ENCODE measurements at places on chromosomes 6 and 20.

DNA sequence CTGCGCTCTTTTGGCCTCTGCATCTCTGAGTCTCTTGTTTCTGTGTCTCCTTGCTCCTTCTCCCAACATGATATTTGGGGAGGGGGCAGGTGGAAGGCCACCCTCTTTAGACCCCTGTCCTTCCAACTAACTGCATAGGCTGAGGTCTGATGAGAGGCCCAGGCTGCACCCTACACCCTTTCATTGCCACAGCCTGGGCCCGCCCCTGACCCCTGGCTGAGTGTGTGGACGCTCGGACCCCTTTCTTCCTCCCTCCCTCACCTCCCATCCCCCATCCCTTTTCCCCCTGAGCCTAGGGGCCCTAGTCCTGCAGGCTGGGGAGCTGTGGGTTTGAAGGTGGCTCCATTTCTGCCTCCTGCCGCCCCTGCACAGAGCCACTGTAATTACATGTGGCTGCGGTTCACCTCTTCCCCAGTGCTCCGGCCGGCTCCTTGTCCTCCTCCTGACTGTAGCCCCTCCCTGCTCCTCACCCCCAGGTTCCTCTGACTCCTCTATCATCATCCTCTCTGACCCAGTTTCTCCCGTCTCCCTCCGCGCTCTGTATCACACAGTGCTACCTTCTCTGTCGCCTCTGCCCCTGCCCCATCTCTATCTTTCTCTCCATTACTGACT, 6.8 kb downstream of the MDFI start:
- peak; percentile 43 for DNase-seq

DNA sequence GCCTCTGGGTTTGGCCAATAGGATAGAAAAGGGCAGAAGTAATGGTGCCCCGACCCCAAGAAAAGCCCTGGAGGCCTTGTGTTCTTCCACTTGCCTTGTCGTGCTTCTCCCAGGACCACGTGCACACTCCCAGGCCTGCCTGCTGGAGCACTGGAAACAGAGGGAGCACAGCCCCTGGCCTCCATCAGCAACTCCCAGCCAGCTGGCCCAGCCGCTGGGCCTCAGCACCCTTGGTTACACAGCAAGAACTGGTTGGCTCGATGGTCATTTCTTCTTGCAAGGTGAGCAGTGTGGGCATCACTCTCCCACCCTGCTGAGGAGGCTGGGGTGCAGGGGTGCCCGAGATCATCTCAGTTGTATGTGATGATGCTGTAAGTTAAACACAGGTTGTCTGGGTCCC, 69.2 kb upstream of the CST7 start:
- no peak for DNase-seq

DNA sequence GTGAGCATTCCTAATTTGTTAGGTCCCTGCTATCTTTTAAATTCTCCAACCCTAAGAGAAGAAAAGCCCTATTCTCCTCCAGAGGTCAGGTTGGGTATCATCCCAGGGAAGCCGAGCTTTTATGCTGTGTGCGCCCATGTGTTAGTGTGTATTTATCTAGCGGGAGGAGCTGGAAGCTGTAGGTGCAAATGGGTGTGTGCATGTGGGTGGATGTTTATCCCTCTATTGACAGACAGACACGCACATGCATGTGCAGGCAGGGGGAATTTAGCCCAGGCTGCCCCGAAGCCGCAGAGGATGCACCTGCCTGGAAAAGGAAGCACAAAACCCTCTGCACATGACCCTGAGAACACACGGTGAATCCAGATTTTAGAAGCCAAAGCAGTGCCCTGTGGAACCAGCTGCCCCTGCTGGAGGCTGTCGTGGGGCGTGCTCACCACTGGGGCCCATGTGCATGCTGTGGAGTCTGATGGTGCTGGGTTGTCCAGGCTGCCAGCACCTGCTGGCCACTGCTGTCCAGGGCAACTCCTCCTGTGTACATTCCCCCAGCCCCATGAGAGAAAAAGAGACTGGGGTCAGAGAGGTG, 397.5 kb downstream of the TAF4 start:
- no peak for DNase-seq

DNA sequence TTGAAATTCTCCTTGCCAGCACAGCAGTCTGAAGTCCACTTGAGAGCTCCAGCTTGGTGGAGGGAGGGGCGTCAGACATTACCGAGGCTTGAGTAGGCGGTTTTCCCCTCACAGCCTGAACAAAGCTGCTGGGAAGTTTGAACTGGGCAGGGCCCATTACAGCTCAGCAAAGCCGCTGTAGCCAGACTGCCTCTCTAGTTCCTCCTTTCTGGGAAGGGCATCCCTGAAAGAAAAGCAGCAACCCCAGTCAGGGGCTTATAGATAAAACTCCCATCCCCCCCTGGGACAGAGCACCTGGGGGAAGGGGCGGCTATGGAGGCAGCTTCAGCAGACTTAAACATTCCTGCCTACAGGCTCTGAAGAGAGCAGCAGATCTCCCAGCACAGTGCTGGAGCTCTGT, 325.3 kb downstream of the GJA1 start:
- peak; percentile 33 for DNase-seq

- DNase-seq = no peak
These were observed 117.8 kb downstream of the FOXA2 start for GRCh38 chr20:22466447-22467171.

DNA sequence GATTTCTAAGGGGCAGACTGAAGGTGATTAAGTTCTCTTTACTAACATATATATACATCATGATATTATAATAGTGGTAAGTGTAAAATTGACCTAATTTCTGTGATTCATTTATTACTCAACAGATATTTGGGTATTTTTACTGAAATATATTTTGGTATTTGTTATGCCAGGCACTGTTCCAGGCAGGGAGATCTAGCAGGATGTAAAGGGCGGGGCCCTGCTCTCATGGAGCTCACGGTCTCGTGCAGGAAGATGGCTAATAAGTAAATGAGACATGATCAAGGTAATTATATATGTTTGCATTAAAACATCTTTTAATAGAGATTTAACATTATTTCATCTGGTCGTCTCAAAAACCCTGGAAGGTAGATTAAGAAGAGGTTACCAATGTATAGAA, 27.7 kb downstream of the FAM50B start:
- DNase-seq = no peak

- DNase-seq = peak; percentile 77
These were observed 58.5 kb downstream of the SUN5 start for GRCh38 chr20:32945710-32946221.

GRCh38 chr20:37319151-37319671, 26.7 kb upstream of the SRC start:
- DNase-seq = peak; percentile 72

DNA sequence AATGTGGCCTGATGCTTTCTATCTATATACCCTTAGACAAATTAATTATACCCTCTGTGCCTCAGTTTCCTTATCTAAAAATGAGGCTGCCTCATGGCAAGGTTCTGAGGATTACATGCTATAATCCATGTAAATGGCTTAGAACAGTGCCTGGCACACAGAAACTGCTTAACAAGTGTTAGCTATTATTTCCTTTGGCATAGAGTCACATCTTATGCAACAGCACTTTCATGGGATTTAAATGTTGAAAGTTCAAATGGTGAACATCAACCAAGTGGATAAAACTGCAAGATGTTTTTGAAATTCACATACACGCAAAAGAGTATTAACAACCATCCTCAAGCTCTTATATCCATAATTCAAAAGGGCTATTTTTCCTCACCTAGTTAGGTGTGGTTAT, 202.8 kb upstream of the JAG1 start:
- no peak for DNase-seq

GRCh38 chr6:2911171-2911570, 8.1 kb upstream of the SERPINB9 start:
- no peak for DNase-seq

GRCh38 chr6:168902075-168902474, 351.6 kb downstream of the THBS2 start:
- no peak for DNase-seq

DNA sequence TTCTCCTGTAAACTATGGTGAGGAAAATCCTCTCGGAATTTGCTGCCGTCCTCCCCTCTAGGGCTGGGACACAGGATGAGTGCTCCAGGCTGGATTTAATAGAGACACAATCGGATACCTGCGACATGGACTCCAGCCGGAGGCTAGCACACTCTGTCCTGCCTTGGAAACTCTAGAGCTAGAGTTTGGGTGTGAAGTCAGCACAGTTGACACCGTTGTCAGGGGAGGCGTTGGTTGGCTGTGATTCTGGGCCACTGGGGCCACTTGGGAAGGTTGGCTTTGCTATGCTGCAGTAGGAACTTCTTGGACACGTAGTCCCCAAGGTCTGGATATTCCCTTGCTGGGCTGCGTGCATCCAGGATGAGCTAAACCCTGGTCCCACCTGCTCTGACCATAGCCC, 169.4 kb downstream of the NRN1 start:
- DNase-seq = no peak

- no peak for DNase-seq
These were observed 860 bp downstream of the DEFB124 start for GRCh38 chr20:31474097-31474436.

GRCh38 chr20:36391456-36391855, 85.3 kb downstream of the DLGAP4 start:
- DNase-seq = peak; percentile 59

GRCh38 chr6:43521836-43522235, 4.9 kb downstream of the POLR1C start:
- DNase-seq = no peak

DNA sequence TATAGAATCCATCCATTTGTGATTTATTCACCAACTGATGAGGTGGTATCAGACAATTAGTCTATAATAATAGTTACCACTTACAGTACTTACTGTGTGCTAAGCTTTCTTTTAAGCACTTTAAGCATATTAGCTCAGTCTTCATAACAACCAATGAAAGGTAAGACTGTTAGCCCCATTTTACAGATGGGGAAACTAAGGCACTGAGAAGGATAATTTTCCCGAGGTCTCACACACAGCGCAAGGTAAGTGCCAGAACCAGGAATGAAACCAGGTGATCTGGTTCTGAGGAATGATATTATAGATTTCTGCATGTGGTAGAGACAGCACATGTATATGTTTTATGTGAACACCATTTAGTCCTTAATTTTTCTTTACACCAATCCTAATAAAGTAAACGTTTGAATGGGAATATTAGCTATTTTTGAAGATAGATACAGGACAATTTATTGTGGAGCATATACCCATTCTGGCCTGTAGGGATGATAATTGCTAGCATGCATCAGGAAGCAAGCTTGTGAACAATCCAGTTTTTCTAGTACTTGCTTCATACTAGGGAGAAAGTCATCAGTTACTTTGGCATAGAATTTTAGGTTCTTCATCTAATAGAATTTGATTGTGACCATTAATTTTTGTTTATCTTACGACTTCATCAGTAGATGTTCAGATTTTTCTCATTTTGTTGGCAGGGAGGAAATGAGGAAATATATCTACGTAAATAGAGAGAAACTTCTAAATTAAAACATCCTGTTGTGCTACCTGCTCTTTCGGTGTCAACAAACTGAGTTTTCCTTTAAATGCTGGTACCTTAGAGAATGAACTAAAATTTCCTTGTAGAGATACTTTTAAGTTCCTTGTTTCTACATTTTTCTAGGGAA, 3.0 kb downstream of the YWHAB start:
- no peak for DNase-seq

DNA sequence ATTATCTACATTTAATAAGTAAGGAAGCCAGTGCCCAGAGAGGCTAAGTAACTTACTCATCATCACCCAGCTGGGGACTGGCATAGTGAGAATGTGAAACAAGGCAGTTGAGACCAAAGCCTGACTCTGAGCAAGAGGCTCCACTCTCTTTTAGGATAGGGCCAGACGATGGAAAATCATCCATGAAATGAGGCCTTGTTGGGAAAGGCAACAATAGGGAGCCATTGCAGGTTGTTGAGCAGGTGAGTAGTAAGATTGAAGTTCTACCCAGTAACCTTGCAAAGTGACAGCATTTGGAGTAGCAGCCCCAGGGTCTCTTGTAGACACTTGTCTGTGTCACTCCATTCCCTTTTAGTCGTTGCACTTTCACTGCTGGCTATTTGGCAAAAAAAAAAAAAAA, 2.5 kb upstream of the CPNE5 start:
- DNase-seq = no peak

GRCh38 chr6:120493505-120493904, 840.8 kb downstream of the TBC1D32 start:
- DNase-seq = no peak

DNA sequence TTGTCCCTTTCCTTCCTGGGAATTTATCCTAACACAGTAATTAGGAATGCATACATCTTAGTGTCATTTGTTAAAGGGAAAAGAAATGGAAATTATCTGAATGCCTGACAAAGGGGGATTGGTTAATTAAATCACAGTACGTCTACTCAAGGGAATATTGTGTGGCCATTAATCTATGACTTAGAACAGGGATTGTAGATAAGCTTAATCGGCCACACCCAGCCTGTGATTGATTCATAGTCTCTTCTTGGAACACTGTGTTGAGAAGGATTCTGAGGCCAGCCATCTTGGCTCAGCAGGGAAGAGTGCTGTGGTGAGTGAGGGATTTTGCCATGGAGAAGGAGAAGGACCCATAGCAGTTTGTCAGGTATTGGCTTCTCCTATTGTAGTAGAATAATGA, 50.5 kb downstream of the CTNNBL1 start:
- no peak for DNase-seq

DNA sequence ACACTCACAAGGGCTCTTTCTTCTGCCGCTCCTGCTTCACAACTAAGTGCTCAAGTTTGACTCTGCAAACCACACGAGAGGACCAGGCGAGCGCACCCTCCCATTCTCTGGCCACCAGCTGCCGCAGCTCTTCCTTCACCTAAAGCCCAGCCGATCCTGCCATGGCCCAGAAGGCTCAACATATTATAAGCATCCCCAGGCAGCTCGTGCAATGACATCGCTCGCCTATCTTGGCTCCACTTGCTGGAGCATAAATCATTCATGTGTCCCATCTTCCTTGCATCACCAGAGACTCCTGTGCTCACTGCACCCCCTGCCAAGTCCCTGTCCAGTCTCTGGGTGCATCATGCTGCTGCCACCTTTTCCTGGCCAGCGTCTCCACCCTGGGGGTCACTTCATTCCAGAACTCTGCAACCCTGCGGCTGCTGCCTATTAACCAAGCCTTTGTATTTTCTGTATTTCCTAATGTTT, 59.0 kb downstream of the PSMG4 start:
- DNase-seq = no peak

- no peak for DNase-seq
These were observed 116.1 kb downstream of the RIN2 start for GRCh38 chr20:19874040-19874727.

DNA sequence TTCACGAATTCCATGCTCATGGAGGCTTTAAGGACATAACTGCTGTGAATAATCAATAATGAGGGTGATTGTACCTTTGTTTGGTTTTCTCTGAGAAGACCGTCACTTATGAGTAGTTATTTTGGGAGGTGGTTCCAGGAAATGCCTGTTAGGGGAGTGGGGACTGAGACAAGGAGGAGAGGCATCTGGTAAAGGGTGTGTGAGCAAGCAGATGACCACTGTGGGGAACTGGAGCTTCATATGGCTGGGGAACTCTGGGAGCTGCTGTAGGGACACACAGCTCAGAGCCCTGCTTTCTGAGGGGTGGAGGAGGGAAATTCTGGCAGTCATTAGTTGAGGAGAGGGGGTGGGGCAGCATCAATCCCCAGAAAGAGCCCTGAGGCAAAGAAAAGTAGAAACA, 71.3 kb upstream of the TINAG start:
- DNase-seq = no peak

- no peak for DNase-seq
These were observed 326.9 kb downstream of the CD83 start for GRCh38 chr6:14444295-14444972.

GRCh38 chr6:139903411-139904157, 529.1 kb upstream of the CITED2 start:
- no peak for DNase-seq

Data from GM23338 (cell line).